ENCODE measurements at places on chromosomes 4 and X.
A peak's percentile ranks its signal among the peaks of the same experiment; 100 is the strongest.

DNA sequence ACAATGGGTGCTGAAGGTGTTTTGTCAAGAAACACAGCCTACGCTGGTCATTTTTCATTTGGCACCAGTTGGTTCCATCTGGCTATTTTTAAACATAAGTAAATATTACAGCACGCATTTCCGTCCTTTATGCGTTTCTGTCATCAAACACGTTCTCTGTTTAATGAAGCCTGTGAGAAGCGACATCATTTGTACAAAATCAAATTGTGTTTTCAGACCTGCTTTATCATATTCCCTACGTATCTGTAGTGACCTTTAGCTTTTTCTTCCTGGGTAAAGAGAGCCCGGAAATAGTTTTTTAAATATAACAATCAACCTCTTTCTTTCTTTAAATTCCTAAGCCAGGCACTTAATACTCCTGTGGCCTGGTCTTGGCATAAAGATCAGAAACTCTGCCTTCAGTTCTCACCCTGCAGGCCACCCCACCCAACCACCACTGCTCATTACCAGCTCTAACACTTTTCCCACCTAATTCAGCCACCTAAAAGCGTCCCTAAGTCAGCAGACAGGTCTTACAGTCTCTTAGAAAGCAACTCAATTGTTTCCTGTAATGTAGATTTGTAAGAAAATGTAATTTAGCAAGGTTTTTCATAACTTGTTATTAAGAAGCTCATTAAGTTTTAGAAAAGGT is 30.4 kb downstream of the ACSL1 start:
- no peak for DNase-seq

GRCh38 chr4:4870576-4871241 is 11.2 kb downstream of the MSX1 start:
- no peak for DNase-seq

DNA sequence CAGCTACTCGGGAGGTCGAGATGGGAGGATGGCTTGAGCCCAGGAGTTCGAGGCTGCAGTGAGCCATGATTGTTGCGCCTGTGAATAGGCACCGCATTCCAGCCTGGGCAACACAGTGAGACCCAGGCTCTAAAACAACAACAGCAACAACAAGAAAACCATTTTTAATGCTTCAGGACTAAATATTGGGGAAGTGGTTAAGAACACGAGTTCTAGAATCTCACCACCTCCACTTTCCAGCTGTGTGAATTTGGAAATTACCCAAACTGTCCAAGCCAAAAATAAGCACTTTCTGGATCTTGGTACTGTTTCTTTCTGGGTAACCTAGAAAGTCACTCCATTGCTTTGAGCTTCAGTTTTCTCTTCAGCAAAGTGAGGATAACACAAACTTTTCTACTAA is 63.2 kb downstream of the ADGRG2 start:
- no peak for DNase-seq

DNA sequence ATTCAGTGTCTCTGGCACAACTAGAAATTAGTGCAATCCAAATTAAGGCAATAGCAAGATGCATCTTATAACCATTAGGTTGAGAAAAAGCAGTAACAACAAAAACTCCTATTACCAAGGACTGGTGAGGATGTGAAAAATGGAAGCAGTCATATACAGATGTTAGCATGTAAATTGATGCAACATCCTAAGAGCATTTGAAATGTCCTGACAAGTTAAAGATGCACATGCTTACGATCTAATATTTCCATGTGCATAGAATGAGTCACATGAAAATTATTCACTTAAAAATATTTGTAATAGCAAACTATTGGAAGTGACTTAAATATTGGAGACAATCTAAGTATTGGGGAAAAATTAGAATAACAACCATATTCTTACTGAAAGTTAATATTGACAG is 163.0 kb downstream of the FAM13A start:
- no peak for DNase-seq

- DNase-seq: no peak
Measured at GRCh38 chr4:94240384-94240783, 32.7 kb downstream of the SMARCAD1 start.

DNA sequence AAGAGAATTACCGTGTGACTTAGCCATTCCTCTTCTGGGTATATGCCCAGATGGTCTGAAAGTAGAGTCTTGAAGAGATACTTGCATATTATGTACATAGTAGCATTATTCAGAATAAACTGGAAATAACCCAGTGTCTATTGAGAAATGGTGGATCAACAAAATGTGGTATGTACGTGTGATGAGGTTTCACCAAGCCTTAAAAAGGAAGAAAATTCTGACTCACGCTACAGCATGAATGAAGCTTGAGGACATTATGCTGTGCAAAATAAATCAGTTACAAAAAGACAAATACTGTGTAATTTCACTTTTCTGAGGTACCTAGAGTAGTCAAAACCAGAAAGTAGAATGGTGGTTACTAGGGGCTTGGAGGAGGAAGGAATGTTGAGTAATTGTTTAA is 37.3 kb downstream of the GBA3 start:
- no peak for DNase-seq

DNA sequence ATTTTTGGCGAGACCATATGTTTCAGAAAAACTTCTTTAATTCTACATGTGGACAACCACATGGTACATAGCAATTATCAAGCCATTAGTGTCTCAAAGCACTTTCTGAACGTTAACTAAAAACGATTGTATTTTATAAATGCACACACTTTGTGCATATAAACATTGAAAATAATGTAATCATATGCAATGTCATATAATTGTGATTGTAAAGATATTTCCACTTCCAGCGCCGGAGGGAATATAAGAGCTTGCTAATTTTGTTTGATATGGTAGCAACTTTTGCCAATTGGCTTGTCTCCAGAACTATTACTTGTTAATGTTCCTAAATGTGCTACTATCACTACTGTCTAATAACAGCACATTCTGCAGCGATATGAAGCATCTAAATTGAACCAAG is 162.3 kb upstream of the SMIM31 start:
- no peak for DNase-seq

GRCh38 chr4:169438057-169438480 is 167.3 kb upstream of the SH3RF1 start:
- no peak for DNase-seq

DNA sequence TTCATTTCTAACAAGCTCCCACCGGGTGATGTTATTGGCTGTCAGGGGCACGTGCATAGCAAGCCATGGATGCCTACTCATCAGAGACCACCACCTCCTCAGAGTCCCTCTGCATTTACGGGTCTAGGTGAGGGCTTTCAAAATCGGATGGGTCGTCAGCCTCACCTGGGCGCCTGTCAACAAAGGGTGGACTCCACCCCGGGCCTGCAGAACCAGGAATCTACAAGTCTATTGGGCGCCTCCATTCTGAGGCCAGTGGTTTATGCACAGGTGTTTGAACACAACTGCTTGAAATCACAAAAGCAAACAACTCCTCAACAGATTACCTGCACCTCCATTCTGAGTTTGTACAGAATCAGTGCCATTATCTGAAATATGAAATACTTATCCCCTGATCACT is 318.9 kb downstream of the PTTG2 start:
- no peak for DNase-seq

DNA sequence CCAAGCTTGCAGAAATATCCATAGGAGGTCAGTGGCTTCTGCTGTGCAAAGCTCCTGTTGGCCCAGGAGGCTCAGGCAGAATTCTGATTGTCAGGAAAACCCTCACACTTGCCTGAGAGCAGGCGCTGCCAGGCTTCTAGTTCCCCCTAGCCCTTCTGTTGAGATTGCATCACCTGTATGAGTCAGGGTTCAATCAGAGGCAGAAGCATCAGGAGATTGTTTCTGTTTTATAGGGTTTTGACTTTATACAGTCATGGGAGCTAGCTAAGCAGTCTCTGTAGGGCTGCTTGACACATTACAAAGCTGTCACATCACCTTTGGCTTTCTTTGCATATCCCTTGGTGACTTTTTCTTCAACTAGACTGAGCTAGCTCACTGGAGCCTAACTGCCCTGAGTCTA is 27.8 kb downstream of the DIPK2B start:
- DNase-seq: no peak

DNA sequence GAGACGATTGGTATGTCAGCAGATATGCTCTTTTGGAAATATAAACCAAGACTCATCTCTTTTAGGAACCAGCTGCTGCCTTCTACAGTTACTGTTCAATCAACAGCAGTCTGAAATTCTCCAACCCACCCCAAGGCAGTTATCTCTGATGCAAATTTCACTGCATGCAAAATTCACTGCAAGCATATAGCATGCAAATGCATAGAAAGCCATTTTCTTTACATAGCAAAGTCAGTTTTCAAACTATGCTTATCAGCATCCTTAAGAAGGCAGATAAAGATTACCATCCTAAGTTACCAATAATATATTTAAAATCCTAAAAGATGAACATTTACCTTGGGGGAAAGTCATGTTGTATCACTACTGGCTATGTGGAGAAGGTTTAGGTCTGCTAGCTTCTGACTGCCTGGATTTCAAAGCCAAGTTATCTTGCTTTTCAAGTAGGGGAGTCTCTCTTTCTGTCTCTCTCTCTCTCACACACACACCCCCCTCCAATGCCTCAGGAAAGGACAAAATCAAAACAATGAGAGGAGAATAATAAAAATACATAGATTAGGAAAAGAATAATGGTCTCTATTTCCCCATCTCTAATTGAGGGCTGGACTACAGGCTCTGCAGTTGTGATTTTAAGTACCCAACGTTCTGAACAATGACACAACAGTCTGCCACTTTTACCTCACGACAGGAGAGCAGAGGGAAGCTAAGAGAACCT is 1.5 kb downstream of the NMU start:
- no peak for DNase-seq

GRCh38 chr4:8010618-8011017 is 71.0 kb upstream of the AFAP1 start:
- DNase-seq: no peak

- DNase-seq: no peak
Measured at GRCh38 chr4:181431006-181431405, 812.2 kb upstream of the TENM3 start.

- no peak for DNase-seq
Measured at GRCh38 chr4:161920304-161921052, 243.3 kb downstream of the FSTL5 start.

- no peak for DNase-seq
Measured at GRCh38 chr4:7397206-7398103, 37.3 kb downstream of the PSAPL1 start.

DNA sequence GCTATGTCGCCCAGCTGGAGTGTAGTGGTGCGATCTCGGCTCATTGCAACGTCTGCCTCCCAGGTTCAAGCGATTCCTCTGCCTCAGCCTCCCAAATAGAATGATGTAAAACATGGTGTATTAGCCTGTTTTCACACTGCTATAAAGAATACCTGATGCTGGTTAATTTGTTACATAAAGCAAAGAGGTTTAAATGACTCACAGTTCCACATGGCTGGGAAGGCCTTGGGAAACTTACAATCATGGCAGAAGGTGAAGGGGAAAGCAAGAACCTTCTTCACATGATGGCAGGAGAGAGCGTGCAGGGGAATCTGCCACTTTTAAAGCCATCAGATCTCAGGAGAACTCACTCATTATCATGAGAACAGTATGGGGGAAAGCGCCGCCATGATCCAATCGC is 1191.8 kb downstream of the ARAP2 start:
- no peak for DNase-seq

GRCh38 chr4:188177997-188178675 is 38.9 kb downstream of the TRIML1 start:
- DNase-seq: no peak

- no peak for DNase-seq
Measured at GRCh38 chrX:154354516-154354915, 19.9 kb downstream of the FLNA start.

DNA sequence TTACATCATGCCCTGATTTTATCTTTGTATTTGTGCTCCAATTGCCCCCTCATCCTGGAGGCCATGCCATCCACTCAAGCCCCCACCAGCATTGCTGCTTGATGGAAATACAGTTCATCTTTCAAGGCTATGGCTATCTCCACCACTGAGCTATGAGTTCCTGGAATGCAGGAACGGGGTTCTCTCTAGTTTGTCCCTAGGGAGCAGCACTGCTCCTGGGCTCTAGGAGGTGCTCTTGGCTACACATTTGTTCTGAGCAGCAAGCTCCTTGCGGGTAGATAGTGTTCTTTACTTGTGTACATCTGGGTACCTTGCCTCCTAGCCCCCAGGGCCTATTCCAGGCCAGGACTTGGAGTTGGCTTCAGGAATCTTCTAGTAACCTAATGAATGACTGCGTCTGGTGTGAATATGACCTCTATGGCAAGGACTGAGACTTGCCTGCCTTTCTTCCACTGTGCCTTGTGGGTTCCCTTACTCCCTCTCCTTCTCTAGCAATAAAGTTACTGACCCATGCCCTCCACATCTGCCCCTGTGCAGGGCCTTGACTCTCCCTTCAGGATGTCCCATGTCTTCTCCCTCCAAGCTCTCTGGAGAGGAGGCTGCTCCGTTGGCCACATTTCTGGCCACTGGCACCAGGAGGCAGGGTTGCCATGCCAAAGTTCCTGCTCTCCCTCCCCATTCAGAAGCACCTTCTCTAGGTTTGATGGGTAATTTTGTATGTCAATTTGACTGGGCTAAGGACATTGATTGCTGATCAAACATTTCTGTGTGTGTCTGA is 7.6 kb downstream of the CITED1 start:
- DNase-seq: no peak

GRCh38 chrX:107454302-107454701 is 4.8 kb downstream of the FRMPD3 start:
- no peak for DNase-seq

DNA sequence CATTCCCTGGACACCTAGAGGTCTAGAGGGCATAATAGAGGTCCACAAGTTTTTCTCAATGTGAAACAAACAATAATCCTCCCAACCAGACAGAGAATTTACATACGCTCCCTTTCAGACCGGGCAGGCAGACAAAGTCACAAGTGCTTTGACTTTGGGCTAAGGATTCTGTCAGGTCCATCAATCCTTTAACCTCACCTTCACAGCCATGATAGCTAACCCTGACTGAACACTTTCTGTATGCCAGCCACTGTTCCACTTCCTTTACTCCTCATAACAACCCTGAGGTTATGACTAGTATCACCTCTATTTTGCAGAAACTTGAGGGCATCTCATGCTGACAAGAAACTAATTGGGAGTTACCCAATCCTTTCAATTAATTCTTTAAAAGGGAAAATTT is 118.8 kb upstream of the AFF2 start:
- peak; percentile 7 for DNase-seq

DNA sequence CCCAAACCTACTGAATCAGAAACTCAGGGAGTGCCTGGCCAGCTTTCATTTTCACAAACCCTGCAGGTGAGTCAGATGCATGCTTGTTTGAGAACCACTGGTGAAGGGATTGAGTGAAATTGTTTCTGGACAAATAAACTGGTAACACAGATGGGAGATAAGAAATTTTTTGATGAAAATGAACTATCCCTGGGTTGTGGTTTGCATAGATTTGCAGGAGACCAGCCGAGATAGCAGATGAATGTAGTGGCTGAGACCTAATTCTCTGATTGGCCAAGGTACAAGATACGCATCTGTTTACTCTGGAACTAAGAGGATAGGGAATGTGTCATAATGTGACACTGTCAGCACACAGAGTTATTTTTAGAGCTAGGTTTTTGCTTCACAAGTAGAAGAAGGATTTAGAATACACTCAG is 117.8 kb upstream of the NOCT start:
- no peak for DNase-seq

GRCh38 chr4:23425570-23425969 is 464.3 kb downstream of the PPARGC1A start:
- no peak for DNase-seq

- no peak for DNase-seq
Measured at GRCh38 chr4:67475155-67475554, 70.1 kb downstream of the CENPC start.

- DNase-seq: no peak
Measured at GRCh38 chr4:24671849-24672248, 87.5 kb upstream of the DHX15 start.

GRCh38 chr4:152938237-152938947 is 2.3 kb downstream of the FHDC1 start:
- no peak for DNase-seq

All from activated CD4-positive, alpha-beta T cell treated with anti-CD3 and anti-CD28 coated beads, Interleukin-2, amount 10 ng/mL, durations not matched to agents 7 days and 5 days (primary cell).